ENCODE measurements at places on chromosomes 3 and 15.

DNA sequence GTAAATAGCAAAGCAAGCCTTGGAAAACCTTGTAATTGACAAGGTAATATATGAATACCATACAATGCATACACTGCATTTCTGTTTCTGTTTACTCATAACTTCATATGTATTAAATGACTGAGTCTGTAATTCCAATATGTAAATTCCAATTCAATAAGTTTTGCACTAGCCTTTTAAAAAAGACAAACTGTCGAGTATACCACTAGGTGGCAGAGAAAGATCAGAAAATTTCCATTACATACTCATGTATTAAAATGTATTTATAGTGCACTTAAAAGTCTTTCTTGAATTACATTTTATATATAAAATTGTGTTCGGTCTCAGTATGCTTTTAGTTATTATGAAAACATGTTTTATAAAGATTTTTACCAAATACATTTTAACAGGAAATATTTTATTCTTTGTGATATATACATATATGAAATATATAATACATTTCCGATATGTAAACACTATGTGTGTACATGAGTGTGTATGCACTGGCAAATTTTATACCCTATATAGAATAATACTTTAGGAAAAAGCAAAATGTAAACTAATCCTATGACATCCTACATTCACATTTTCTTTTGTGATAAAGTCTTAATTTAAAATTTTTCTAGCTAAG, 216.8 kb downstream of the VGLL3 start:
- no peak for DNase-seq

DNA sequence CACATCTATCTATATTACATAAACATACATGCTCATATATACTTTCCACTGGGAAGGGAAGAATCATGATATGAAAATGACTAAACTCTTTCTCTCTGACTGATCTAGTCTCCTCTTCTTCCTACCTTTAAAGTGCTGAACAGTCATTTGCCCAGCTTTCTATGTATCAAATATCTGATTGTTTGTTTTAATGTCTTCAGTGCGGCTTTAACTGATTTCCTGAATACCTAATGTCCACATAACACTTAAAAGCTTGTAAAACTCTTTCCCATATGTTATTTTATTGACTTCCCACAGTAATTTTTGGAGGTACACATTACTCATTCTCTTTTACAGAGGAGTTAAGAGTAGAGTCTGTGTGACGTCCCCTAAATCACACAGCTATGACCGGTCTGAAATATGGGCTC, 28.2 kb downstream of the CPOX start:
- no peak for DNase-seq

DNA sequence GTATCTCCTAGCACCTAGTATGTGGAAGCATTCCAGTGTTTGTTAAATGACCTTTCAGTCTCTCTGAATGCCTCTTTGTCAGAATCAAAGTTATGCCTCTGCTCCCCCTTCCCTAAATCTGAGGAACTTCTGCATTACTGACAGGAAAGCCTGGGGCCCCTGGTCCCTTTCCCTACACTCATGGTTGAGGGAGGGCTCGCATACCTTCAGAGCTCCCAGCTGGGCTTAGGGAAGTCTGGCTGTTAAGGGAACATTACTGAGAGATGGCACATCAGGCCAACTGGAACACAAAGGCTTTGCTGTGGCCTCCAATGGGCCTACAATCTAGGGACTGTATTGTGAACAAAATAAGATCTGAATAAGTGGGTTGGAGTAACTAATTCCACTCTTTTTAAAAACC, 10.3 kb downstream of the PKM start:
- DNase-seq, result no peak

GRCh38 chr3:149188494-149188893, 33.1 kb downstream of the CP start:
- DNase-seq, result no peak

- DNase-seq, result no peak
Observed at GRCh38 chr3:197468167-197468566, 87.6 kb downstream of the BDH1 start.

- no peak for DNase-seq
Observed at GRCh38 chr3:156253150-156253549, 132.8 kb downstream of the KCNAB1 start.

- no peak for DNase-seq
Observed at GRCh38 chr3:48716508-48716981, 476 bp downstream of the IP6K2 start.

Data from omental fat pad (tissue), 4 donors.